Parietal lobe (tissue), 2 donors: ENCODE measurements at places on chromosomes 5 and 9. TPM values are rescaled to one million over a fixed set of nuclear protein-coding genes. Genes with fewer than 3 reads are reported as not detected.

HTR4 gene
- 0.31 TPM for total RNA-seq

DDX4 gene
- total RNA-seq = 0.31 TPM

FOXD4L6 gene
- 1.3 TPM for total RNA-seq

FSTL4 gene
- total RNA-seq = 2.8 TPM

PHF24 gene
- total RNA-seq = 40.1 TPM

SCGB3A2 gene
- not detected for total RNA-seq

GPR21 gene
- 17.2 TPM for total RNA-seq

CCDC171 gene
- total RNA-seq = 75.1 TPM

INSL6 gene
- not detected for total RNA-seq

CRB2 gene
- 7.2 TPM for total RNA-seq

DPM2 gene
- 13.5 TPM for total RNA-seq

POLK gene
- total RNA-seq = 74.2 TPM

GRM6 gene
- total RNA-seq = 0.63 TPM

LHX2 gene
- 182 TPM for total RNA-seq

PGM5 gene
- 1.6 TPM for total RNA-seq

NADK2 gene
- total RNA-seq = 57.0 TPM

NRG2 gene
- total RNA-seq = 8.1 TPM

MYOZ3 gene
- 2.2 TPM for total RNA-seq

PROB1 gene
- total RNA-seq = 0.94 TPM

LRRC70 gene
- total RNA-seq = 8.5 TPM

SPINK6 gene
- not detected for total RNA-seq

TTF1 gene
- 12.8 TPM for total RNA-seq

CARTPT gene
- total RNA-seq = 0.63 TPM
